ENCODE measurements at places on chromosomes 2 and 18.

- DNase-seq: no peak
Measured at GRCh38 chr2:113219889-113220641, 46.3 kb downstream of the PSD4 start.

- DNase-seq: no peak
Measured at GRCh38 chr18:74126684-74127655, 20.7 kb downstream of the FBXO15 start.

DNA sequence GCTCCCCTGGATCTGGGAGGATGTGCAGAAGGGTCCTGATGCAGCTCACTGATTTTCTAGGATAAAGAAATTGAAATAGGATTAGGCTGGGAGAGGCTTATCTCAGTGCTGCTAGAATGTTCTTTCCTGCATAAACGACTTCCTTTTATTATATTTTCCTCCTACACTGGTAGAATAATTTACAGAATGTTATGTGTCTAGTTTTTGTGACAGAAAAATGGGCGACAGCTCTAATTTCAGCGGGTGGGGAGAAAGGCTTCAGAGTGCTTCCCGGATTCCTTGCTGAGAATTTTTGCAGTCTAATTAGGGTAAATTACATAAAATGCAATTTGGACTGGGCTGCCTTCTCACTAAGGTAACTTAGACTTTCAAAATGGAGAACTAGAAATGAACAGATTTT lies 66.2 kb downstream of the SKA1 start:
- DNase-seq: no peak

DNA sequence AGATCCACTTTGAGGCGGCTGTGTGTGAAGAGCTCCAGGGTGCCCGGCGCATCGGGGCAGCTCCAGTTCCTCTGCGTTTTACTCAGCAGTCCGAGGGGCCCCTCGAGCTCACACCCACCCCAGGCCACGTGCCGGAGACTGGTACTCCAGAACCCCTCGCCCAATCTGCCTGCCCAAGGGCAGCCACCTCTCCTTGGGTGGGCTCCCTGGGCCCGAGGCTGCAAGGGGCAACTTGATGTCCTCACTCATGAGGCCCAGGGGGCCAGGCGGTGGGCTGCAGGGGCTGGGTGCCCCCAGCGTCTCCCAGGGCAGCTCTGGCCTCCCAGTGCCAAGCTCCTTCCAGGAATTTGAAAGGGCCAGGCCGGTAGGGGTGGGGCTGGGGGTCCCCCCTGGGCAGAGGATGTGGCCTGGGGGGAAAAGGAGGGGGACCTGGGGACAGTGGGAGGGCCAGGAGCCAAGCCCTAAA lies 16.7 kb downstream of the RAMP1 start:
- DNase-seq: no peak

GRCh38 chr2:222024932-222025880 lies 273.6 kb downstream of the PAX3 start:
- no peak for DNase-seq

DNA sequence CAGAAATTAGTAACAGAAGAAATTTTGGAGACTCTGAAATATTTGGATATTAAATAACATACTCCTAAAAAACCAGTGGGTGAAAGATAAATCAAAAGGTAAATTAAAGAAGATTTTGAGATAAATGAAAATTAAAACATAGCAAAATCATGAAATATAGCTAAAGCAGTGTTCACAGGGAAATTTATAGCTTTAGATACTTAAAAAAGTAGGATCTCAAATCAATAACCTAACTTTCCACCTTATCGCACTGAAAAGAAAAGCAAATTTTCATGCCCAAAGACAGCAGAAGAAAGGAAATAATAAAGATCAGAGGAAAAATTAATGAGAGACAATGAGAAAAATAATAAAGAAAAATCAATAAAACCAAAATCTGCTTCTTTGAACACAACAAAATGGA lies 135.1 kb upstream of the KLF7 start:
- DNase-seq: no peak

- no peak for DNase-seq
Measured at GRCh38 chr2:160132761-160133160, 67.3 kb downstream of the ITGB6 start.

DNA sequence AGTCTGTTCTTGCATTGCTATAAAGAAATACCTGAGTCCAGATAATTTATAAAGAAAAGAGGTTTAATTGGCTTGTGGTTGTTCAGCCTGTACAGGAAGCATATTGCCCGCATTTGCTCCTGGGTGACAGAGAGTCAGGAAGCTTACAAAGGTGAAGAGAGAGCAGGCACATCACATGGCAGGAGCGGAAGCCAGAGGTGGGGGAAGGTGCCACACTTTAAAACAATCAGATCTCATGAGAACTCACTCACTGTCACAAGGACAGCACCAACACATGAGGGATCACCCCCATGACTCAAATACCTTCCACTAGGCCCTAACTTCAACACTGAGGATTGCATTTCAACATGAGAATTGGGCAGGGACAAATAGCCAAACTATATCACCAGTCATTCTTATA lies 124.8 kb upstream of the COL5A2 start:
- DNase-seq: peak; percentile 49

GRCh38 chr18:69400976-69401225 lies 213 bp downstream of the DOK6 start:
- no peak for DNase-seq

GRCh38 chr2:233470839-233471238 lies 95.7 kb downstream of the USP40 start:
- DNase-seq: no peak

DNA sequence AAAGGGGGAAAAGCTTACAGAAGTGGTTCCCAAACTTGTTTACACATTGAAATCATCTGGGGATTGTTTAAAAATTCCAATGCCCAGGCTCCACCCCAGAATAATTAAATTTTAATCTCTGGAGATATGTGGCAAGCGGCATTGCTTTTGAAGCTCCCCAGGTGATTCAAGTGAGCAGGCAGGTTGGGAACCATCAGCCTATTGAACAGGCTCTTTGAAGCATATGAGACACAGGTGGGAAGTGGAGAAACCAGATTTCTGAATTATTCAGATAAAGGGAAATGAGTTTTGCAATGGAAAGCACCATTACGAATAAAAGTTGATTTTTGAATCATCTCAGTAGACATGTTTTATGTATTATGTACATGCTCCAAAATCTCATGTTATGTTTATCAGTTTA lies 57.6 kb upstream of the NOSTRIN start:
- DNase-seq: no peak

GRCh38 chr2:42954227-42954962 lies 162.0 kb upstream of the HAAO start:
- DNase-seq: no peak

DNA sequence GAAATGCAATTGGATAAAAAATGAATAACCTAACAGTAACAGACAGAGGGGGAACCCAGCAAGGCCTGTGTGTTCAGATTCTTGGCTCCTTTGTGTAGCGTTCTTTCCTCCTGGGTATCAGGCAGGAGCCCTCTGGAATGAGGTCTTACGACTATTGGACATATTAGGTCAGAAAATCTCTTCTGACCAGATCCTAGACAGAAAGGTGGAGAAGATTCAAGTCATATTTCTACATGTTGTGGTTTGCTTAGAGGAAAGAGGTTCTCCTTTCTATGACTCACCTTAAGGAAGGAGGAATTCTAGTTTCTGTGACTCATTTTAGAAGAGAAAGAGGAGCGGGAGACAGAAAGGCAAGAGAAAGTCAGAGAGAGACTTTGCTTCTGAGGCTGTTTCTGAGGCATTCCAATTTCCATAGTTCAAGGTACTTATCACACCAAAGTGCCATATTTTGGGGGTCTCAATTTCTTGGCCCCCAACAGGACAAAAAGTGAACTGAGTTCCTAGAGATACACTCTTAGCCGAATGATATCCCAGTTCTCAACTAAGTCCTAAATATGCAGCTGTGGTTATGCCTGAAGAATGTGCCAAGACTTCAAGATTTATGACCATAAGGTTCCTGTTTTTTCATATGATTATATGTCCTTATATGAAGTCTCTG lies 618.6 kb downstream of the ZEB2 start:
- DNase-seq: no peak

- DNase-seq: no peak
Measured at GRCh38 chr18:35179906-35180305, 60.9 kb upstream of the ZNF397 start.

- no peak for DNase-seq
Measured at GRCh38 chr2:30789670-30790210, 17.5 kb downstream of the CAPN13 start.

- DNase-seq: no peak
Measured at GRCh38 chr2:10983711-10984110, 72.0 kb downstream of the KCNF1 start.

DNA sequence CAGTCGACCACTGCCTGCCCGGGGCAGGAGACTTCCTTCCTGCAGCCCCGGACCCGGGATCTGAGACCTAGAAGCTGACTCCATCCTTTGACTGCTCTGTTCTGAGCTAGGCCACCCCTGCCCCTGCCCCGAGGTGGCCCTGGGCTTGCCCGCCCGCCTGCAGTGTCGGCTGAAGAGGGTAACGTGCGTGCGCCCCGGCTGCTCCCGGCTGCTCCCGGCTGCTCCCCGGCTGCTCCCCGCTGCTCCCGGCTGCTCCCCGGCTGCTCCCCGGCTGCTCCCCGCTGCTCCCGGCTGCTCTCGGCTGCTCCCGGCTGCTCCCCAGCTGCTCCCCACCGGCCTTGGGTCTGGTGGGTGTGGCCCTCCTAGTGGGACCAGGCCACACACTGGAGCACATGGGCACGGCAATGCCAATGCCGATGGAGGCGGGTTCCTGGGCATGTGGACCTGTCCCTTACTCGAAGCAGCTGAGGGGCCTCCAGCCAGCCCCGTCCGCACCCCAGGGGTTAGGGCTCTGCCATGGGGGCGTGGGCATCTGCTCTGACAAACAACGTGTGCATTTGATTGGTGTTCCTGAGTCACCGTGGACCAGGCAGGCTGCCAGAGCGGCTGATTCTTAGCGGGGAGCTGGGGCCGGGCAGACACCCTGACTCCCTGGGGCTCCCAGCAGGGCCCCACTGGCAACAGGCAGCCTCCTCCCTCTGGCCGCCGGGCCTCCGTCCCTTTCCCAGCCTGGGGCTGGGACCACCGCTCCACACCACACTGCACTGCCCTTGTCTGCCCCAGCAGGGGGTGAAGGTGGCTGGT lies 2.0 kb upstream of the GAL3ST2 start:
- DNase-seq: no peak

GRCh38 chr2:106126705-106127281 lies 67.3 kb downstream of the UXS1 start:
- DNase-seq: no peak

GRCh38 chr2:69766014-69766413 lies 24.1 kb downstream of the ANXA4 start:
- no peak for DNase-seq

GRCh38 chr2:169137924-169138323 lies 68.6 kb downstream of the DHRS9 start:
- no peak for DNase-seq

- DNase-seq: peak; percentile 22
Measured at GRCh38 chr2:45011621-45012602, 2.7 kb upstream of the SIX2 start.

- DNase-seq: no peak
Measured at GRCh38 chr18:41992066-41992465, 37.0 kb downstream of the PIK3C3 start.

DNA sequence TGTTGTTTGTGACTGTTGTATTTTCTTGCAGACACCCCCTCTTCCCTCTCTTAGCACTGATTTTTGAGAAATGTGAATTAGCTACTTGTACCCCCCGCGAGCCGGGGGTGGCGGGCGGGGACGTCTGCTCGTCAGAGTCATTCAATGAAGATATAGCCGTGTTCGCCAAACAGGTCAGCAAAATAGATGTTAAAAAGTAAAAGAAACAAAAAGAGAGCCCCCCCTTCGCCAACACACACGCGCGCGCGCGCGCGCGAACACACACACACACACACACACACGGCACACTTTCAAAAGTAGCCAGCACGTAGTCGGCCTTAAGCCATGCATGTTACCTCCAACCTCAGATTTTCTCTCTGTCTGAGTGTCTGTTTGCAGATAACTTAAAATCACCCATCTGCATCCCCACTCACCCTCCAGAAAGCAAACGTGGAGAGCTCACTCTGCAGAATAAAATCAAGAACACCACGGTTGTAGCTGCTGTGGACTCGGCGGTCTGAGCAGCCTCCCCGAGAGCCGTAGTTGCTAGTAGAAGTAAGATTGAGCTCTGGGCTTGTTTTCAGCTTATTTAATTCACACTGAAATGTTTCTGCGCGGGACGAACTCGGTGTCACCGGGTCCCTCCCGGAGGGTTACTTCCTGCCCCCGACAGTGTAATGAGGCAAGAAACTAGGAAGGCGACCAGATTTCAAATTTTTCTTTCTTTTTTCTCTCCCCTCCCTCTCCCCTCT lies 5.1 kb downstream of the MEIS1 start:
- no peak for DNase-seq

- DNase-seq: no peak
Measured at GRCh38 chr18:61935362-61935761, 42.6 kb upstream of the RNF152 start.
